Immature natural killer cell (primary cell): ENCODE measurements at places on chromosomes 1 and 21. TPM values are rescaled to one million over a fixed set of nuclear protein-coding genes. Genes with fewer than 3 reads are reported as not detected.

Gene BRINP3
- polyA plus RNA-seq = not detected

Gene CZIB
- polyA plus RNA-seq = 84.2 TPM

Gene IQCC
- polyA plus RNA-seq = not detected

Gene NPL
- polyA plus RNA-seq = 4.8 TPM

Gene HSD11B1
- polyA plus RNA-seq = not detected

Gene LRIG2
- 5.5 TPM for polyA plus RNA-seq

Gene CFHR4
- not detected for polyA plus RNA-seq

Gene C1orf185
- polyA plus RNA-seq = not detected

Gene KCNE2
- polyA plus RNA-seq = not detected
